ENCODE measurements at places on chromosomes 16 and 17.

GRCh38 chr17:41184480-41184961 lies at the start of gene KRTAP4-1:
KRTAP4-1 (minus strand) TSS chr17:41184911; CDS start chr17:41184854, 57 bp downstream.
- no peak for DNase-seq
- H3K4me1 ChIP-seq, result peaks cover 15% of the 10 kb centered on the region
- no peaks in the 10 kb centered on the region for H3K36me3 ChIP-seq
- peaks cover 12% of the 10 kb centered on the region for H3K27me3 ChIP-seq

GRCh38 chr17:28871056-28871579 lies 16.3 kb downstream of the ERAL1 start:
- no peak overlapping the region for H3K27ac ChIP-seq
- peaks cover 6% of the 10 kb centered on the region for H3K27me3 ChIP-seq
- H3K4me3 ChIP-seq, result no peak overlapping the region
- H3K4me1 ChIP-seq, result peaks cover 3% of the 10 kb centered on the region
- H3K36me3 ChIP-seq, result no peaks in the 10 kb centered on the region

- no peaks in the 10 kb centered on the region for H3K27me3 ChIP-seq
- H3K27ac ChIP-seq, result no peak overlapping the region
- no peaks in the 10 kb centered on the region for H3K4me1 ChIP-seq
- DNase-seq, result no peak
- no peaks in the 10 kb centered on the region for H3K36me3 ChIP-seq
Observed at GRCh38 chr16:13238182-13238581, 336.8 kb downstream of the SHISA9 start.

DNA sequence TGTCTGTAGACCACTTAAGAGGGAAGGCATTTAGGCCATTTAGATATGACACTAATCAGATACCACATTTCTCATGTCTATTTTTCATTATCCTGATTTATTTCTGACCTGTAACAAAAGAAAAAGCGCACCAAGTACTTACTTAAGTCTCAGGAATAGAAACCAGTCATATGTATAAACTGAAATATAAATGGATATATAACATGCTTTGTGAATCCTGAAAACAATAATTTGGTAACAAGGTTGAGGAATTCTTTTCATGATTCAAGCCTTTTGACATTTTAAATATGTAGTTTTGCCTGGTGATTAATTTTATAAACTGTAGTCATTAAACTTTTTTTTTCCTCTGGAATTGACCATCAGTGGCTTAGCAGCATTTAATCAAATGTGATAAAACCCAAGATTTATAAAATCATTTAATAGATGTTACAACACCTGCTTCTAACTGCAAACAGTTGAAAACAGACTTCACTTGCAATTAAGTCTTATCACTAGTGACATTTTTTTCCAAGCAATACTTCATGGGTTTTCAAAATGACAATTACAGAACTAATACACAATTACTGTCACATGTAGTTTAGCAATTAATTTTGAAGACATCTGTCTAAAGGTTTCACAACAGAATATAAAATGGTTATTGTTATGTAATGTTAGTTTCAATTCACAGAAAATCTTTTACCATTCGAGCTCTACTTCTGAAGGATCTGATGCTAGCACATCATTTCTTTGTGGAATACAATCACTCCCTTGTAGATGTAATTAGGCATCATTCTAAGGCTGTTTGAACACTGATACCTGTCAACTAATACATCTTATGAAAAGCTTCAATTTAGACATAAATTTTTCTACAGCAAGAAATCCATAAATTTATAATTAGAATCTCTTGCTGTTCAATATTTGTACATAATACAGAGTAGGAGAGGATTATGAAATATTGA lies 110.3 kb downstream of the TOX3 start:
- peaks cover 2% of the 10 kb centered on the region for H3K27me3 ChIP-seq
- no peaks in the 10 kb centered on the region for H3K4me1 ChIP-seq

- no peak overlapping the region for H3K27ac ChIP-seq
- peaks cover 71% of the 10 kb centered on the region for H3K27me3 ChIP-seq
- no peaks in the 10 kb centered on the region for H3K4me1 ChIP-seq
- DNase-seq, result no peak
Observed at GRCh38 chr17:48544349-48545021, 424 bp downstream of the HOXB2 start.

- 0 out of 2 replicates have a peak overlapping the region, but pooled peaks have one; percentile 9 for H3K27ac ChIP-seq
- no peak overlapping the region for H3K4me3 ChIP-seq
- DNase-seq, result no peak
Observed at GRCh38 chr17:41620583-41621434, 3.6 kb downstream of the KRT17 start.

DNA sequence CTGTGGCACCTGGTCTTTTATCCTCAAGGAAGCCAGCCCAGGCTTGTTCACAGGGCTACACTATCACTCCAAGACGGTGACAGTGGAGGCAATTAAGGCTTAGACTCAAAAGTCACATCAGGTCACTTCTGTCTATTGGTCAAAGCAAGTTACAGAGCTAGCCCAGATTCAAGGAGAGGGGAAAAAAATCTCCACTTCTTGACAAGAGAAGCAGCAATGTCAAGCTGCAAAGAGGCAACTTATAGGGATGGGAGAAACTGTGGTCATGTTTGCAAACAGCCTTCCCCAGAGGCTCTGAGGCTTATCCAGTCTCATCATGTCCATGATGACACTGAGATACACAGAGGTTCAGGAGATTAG lies 31.6 kb downstream of the SERPINF1 start:
- H3K4me1 ChIP-seq, result 0 out of 2 replicates have a peak, but pooled peaks cover 4% of the 10 kb centered on the region
- no peaks in the 10 kb centered on the region for H3K27me3 ChIP-seq
- peak overlapping the region; percentile 5 for H3K27ac ChIP-seq
- H3K36me3 ChIP-seq, result 0 out of 2 replicates have a peak, but pooled peaks cover 4% of the 10 kb centered on the region
- H3K4me3 ChIP-seq, result no peak overlapping the region

DNA sequence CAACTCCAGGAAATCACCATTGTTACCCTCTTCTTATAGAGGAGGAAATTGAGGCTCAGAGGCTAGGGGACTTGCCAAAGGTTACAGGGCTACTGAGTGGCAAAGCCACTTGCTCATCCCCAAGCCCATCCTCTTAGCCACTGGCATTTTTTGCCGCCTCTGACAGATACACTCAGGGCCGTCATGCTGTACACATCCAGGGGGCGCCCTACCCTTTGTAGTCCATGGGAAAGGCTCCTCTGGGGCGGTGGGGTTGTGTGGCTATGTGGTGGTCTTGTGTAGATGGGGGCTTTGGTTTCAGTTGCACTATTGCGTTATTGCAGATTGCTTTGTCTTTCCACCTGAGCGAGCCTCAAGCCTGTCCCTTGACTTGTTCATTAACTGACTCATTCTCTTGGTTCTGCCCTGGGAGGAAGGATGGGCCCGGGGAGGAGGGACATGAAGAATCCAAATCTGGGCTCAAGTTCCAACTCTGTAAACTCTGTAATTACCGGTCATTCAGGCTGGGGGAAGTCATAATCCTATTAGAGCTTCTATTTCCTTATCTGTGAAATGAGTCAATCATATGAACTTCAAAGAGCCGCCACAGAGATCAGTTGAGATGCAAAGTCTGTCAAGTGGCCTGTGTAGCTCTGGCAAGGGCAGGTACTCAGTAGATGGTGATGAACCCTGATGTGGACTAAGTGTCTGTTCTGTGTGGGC lies 2.8 kb downstream of the NOS2 start:
- peaks cover 52% of the 10 kb centered on the region for H3K27me3 ChIP-seq
- H3K36me3 ChIP-seq, result no peaks in the 10 kb centered on the region
- H3K4me3 ChIP-seq, result no peak overlapping the region

GRCh38 chr17:49224198-49224996 lies 6.2 kb downstream of the PHOSPHO1 start:
- H3K4me1 ChIP-seq, result peaks cover 6% of the 10 kb centered on the region
- no peak overlapping the region for H3K4me3 ChIP-seq
- H3K36me3 ChIP-seq, result no peaks in the 10 kb centered on the region
- H3K27ac ChIP-seq, result no peak overlapping the region

DNA sequence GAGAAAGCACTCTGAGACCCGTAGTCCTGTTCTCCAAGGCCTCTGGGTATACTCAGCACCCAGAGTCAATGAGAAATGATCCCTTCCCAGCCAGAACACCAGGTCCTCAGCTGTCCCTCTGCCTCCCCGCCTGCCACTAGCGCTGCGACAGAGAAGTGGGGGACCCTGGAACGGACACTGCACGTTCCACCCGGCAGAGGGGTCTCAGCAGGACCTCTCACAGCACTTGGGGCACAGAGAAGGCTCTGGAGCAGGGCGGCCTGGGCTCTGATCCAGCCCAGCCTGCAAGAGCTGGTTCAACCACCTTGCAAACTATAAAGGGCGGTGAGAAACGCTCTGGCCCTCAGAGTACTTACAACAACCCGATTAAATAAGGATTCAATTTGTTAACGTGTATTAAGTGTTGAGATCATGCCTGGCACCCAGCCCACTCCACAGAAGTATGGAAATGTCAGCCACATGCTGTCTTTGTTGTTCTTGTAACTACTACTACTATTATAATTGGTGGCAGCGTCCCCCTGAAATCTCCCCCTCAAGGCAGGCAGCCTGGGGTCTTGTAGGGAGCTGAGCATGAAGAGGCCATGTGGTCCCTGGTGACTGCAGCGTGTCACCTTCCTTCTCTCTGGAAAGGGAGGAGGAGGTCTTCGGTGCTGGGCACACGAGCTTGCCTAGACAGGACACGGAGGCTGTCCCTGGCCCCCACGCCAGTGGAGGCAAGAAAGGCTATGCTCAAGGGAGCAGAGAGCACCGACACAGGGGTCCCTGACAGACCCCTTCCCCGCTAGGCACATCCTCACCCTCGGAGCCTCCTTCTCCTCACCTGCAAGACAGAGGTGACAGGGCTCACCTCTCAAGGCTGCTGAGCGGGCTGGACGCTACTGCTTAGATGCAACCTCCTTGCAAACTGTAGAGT lies 2.4 kb downstream of the OSGIN1 start:
- H3K4me1 ChIP-seq, result peaks cover 14% of the 10 kb centered on the region
- no peak for DNase-seq
- H3K36me3 ChIP-seq, result no peaks in the 10 kb centered on the region
- H3K27ac ChIP-seq, result no peak overlapping the region
- peaks cover 2% of the 10 kb centered on the region for H3K27me3 ChIP-seq

GRCh38 chr17:15451680-15452079 lies 15.7 kb downstream of the CDRT4 start:
- peaks cover 2% of the 10 kb centered on the region for H3K27me3 ChIP-seq
- no peak overlapping the region for H3K27ac ChIP-seq
- no peak for DNase-seq
- H3K4me1 ChIP-seq, result peaks cover 8% of the 10 kb centered on the region
- peaks cover 15% of the 10 kb centered on the region for H3K36me3 ChIP-seq
- H3K4me3 ChIP-seq, result no peak overlapping the region

GRCh38 chr16:73068541-73069401 lies 20.8 kb upstream of the ZFHX3 start:
- H3K4me1 ChIP-seq, result peaks cover 75% of the 10 kb centered on the region
- peaks cover 5% of the 10 kb centered on the region for H3K27me3 ChIP-seq
- H3K36me3 ChIP-seq, result no peaks in the 10 kb centered on the region
- peak overlapping the region; percentile 100 for H3K27ac ChIP-seq
- peak; percentile 93 for DNase-seq

DNA sequence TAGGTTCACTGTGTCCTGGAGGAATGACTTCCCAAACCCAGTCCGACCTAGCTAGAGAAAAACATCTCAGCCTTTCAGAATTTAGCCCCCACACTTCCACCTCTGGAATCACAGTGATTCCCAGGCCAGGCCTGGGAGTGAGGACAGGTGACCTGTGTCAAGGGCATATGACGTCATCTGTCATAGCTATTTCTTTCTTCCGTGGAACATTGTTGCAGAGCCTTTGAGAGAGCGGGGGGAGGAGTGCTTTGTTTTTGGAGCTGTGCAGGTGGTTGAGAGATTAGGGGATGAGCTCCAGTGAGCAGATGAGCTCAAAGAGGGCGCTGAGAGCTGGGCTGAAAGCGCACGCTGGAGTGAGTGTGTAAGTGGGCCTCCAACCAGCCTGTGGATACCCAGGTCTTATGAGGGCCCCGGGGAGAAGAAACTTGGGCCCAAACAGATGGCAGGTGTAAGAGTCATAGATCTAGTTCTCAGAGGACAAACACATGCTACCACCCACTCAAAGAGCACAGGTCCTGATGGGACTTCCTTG lies 344.8 kb downstream of the SNX29 start:
- no peaks in the 10 kb centered on the region for H3K36me3 ChIP-seq
- H3K4me1 ChIP-seq, result peaks cover 54% of the 10 kb centered on the region
- no peak overlapping the region for H3K27ac ChIP-seq
- no peak for DNase-seq

- H3K27me3 ChIP-seq, result peaks cover 2% of the 10 kb centered on the region
- no peak overlapping the region for H3K27ac ChIP-seq
- no peak overlapping the region for H3K4me3 ChIP-seq
- no peak for DNase-seq
Observed at GRCh38 chr17:40862985-40863733, 3.9 kb downstream of the KRT12 start.

DNA sequence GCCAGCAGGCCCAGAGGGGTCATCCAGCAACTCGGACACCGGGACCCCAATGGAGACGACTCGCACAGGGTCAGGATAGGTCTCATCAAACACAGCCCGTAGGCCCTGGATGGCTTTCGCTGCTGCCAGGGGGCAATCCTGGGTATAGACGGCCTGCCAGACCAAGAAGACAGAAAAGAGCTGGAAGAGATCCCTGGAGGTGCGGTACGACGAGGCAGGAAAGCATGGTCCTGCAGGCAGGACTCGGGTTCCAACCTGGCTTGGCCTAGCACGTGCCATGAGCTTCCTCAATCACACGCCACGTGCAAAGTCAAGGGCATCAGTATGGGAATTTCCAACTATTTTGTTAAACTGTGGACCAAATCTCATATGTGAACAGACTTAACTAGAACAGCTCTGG lies 6.3 kb upstream of the EXOSC6 start:
- H3K4me1 ChIP-seq, result no peaks in the 10 kb centered on the region
- H3K36me3 ChIP-seq, result peaks cover 28% of the 10 kb centered on the region
- H3K27me3 ChIP-seq, result no peaks in the 10 kb centered on the region
- no peak for DNase-seq

- H3K4me1 ChIP-seq, result peaks cover 7% of the 10 kb centered on the region
- H3K27me3 ChIP-seq, result peaks cover 38% of the 10 kb centered on the region
- no peak overlapping the region for H3K27ac ChIP-seq
- DNase-seq, result no peak
Observed at GRCh38 chr16:66425651-66426050, 1.4 kb upstream of the BEAN1 start.

- peaks cover 22% of the 10 kb centered on the region for H3K36me3 ChIP-seq
- no peak overlapping the region for H3K4me3 ChIP-seq
- H3K4me1 ChIP-seq, result no peaks in the 10 kb centered on the region
- DNase-seq, result no peak
- H3K27ac ChIP-seq, result no peak overlapping the region
- no peaks in the 10 kb centered on the region for H3K27me3 ChIP-seq
Observed at GRCh38 chr17:36512641-36513040, 22.0 kb downstream of the MYO19 start.

- no peaks in the 10 kb centered on the region for H3K4me1 ChIP-seq
- DNase-seq, result no peak
- no peaks in the 10 kb centered on the region for H3K36me3 ChIP-seq
- H3K27ac ChIP-seq, result no peak overlapping the region
- H3K27me3 ChIP-seq, result no peaks in the 10 kb centered on the region
Observed at GRCh38 chr17:1011138-1011537, 14.2 kb downstream of the TIMM22 start.

- peaks cover 38% of the 10 kb centered on the region for H3K4me1 ChIP-seq
- peaks cover 9% of the 10 kb centered on the region for H3K36me3 ChIP-seq
- peak overlapping the region; percentile 47 for H3K4me3 ChIP-seq
- DNase-seq, result no peak
- H3K27me3 ChIP-seq, result peaks cover 4% of the 10 kb centered on the region
Observed at GRCh38 chr17:8164815-8165131, 2.0 kb upstream of the VAMP2 start.

- H3K4me1 ChIP-seq, result peaks cover 31% of the 10 kb centered on the region
- H3K4me3 ChIP-seq, result no peak overlapping the region
- H3K36me3 ChIP-seq, result peaks cover 27% of the 10 kb centered on the region
- H3K27ac ChIP-seq, result no peak overlapping the region
- DNase-seq, result no peak
- H3K27me3 ChIP-seq, result no peaks in the 10 kb centered on the region
Observed at GRCh38 chr17:32209608-32210007, 56.0 kb upstream of the RHBDL3 start.

GRCh38 chr17:44279666-44280391 lies 11.9 kb upstream of the SLC4A1 start:
- peaks cover 12% of the 10 kb centered on the region for H3K27me3 ChIP-seq
- DNase-seq, result peak; percentile 51
- peak overlapping the region; percentile 0 for H3K4me3 ChIP-seq
- H3K4me1 ChIP-seq, result peaks cover 26% of the 10 kb centered on the region
- no peaks in the 10 kb centered on the region for H3K36me3 ChIP-seq

Data from HFFc6 (cell line).